Bronchial smooth muscle cell (primary cell): ENCODE measurements at places on chromosomes 7 and 10. TPM values are rescaled to one million over a fixed set of nuclear protein-coding genes. Genes with fewer than 3 reads are reported as not detected.

The TMEM213 gene
- total RNA-seq: not detected in 2 replicates

The CYP3A5 gene
- 3.1 and 3.9 TPM in 2 replicates for total RNA-seq

The RTKN2 gene
- 0.17 and 0.47 TPM in 2 replicates for total RNA-seq

The EGFR gene
- total RNA-seq: 31.7 and 35.5 TPM in 2 replicates

The NPTX2 gene
- total RNA-seq: under 0.01 TPM in 1 of 2 replicates, not detected in the other

The ANKRD7 gene
- 1.6 and 2.0 TPM in 2 replicates for total RNA-seq

The CLCN1 gene
- total RNA-seq: 0.09 TPM in 1 of 2 replicates, not detected in the other

The SDHAF3 gene
- total RNA-seq: 7.7 and 14.9 TPM in 2 replicates

The ACHE gene
- total RNA-seq: under 0.01 and 0.17 TPM in 2 replicates

The WNT2 gene
- total RNA-seq: 0.63 and 5.8 TPM in 2 replicates

The MYH16 gene
- total RNA-seq: not detected in 2 replicates

The BICC1 gene
- 74.9 and 78.8 TPM in 2 replicates for total RNA-seq

The SLC37A3 gene
- 58.9 and 77.6 TPM in 2 replicates for total RNA-seq

The ADRB1 gene
- not detected in 2 replicates for total RNA-seq

The ATOH7 gene
- not detected in 2 replicates for total RNA-seq

The TAS2R3 gene
- 1.3 and 1.5 TPM in 2 replicates for total RNA-seq

The SLC35B4 gene
- 11.0 and 20.1 TPM in 2 replicates for total RNA-seq

The TMEM130 gene
- 0.69 and 1.3 TPM in 2 replicates for total RNA-seq
